ENCODE measurements at places on chromosomes 1 and 21.

- DNase-seq, result no peak
Observed at GRCh38 chr21:17786071-17786850, 32.9 kb downstream of the C21orf91 start.

DNA sequence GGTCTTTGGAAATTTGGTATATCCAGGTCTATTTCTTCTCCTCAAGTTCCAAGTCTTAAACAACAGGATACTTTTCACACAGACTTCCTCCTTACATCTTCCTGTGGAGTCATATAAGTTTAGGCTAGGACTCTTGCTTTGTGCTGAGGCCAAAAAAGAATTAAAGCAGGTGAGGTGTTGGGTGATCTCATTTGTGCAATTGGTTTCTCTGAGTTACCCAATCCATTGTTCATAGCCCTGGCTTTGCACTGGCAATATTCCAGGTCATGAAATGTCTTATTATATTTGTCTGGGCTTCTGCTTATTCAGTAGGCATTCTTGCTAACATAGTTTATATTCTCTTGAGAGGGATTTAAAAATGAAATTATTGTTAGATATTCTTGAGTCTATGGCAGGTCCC, 14.1 kb upstream of the KIAA0040 start:
- no peak for DNase-seq

DNA sequence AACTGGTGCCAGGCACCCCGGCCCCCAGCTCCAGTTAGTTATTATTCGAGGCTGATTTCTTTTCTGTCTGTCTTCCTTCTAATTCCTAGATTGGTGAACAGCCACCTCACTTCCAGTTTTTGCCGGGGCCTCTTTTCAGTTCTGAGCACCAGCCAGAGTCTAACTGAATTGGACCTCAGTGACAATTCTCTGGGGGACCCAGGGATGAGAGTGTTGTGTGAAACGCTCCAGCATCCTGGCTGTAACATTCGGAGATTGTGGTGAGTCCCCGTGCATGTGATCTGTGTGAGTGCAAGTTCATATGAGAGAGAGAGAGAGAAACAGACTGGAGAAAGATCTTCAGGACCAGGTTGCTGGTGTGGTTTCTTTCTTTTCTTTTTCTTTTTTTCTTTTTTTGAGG, 13.5 kb downstream of the NLRP3 start:
- no peak for DNase-seq

DNA sequence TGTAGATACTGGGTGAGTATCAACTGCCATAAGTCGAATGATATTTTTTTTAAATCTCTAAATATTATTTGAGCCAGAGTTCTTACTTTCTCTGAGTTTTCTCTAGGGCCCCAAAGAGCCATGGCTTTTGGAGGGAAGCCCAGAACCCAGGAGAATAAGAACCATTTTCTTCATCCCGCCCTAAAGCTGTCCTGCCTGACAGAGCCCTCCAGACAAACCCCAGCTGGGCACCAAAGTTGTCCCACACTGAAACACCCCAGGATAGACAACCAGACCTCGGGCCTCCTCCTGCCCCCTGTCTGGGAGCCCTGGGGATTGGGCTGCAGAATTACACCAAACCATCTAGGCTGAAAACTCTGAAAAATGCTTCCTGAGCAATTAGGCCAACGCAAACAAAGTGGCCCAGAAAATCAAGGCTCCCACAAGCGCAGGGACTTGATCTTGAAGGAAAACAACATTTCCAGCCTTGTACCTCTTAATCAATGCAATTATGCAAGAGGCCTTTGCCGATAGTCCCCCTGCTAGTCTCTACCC, 113.1 kb downstream of the RRAGC start:
- no peak for DNase-seq

- DNase-seq, result no peak
Observed at GRCh38 chr1:182206626-182207239, 145.2 kb upstream of the ZNF648 start.

DNA sequence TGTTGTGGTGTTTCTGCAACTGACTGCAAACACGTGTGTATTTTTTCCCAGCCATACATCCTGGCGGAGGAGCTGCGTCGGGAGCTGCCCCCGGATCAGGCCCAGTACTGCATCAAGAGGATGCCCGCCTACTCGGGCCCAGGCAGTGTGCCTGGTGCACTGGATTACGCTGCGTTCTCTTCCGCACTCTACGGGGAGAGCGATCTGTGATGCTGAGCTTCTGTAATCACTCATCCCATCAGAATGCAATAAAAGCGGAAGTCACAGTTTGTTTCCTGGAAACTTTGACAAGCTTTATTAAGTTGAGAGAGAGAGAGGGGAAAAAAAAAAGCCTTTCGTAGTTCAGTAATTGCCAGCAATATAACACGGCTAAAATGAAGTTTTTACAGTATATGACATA, 32.7 kb upstream of the MTR start:
- DNase-seq, result no peak

GRCh38 chr1:193406901-193407300, 220.5 kb upstream of the B3GALT2 start:
- DNase-seq, result peak; percentile 42

DNA sequence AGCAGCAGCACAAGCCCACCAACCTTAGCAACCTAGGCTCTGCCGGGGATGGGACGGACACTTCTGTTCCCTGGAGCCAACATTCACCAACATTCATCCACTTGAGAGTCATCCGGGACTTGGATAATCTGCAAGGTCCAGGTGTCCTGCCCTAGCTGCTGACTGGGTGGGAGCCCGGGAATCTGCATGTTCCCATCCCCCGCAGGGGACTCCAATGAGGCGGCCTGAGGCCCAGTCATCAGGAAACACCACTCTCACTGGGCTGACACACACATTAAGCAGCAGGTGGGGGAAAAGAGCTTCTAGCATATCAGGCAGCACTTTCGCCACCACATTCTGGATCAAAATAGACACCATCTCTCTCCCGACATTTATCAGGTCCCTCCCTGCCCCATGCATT, 38.4 kb upstream of the CCSAP start:
- DNase-seq, result no peak

DNA sequence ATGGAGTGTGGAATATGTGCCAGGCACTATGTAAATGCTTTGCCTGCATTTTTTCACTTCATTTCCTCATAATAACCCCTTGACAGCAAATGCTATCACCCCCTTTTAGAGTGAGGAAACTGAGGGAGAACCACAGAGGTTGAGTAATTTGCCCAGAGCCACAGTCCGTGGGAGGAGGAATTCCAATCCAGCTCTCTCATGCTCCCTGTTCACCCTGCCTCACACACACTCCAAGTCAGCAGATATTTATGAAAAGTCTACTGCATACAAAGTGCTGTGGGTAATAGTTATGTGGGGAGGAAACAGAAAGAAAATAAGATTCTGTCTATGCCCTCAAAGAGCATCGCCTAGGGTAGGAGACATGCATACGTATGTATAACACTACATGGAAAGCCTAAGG, 30.9 kb upstream of the RBM15 start:
- DNase-seq, result no peak

DNA sequence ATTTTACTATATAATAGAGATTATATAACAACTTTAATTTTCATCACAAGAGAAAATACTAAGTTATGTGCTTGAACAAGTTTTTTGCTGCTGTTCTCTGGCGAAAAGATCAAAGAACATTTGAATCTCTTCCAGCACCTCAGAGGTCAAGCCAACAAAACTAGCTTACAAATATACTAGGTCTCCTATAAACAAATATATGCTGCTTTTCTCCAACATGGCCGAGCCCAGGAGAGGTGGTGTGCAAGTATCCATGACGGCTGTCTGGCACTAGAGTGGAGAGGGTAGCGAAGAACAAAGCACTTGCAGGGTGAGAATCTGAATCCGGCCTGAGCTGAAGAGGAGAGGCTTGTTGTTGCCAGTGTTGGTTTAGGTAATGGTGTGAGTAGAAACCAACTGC, 7.5 kb upstream of the FMO3 start:
- no peak for DNase-seq

GRCh38 chr1:48728584-48728983, 48.1 kb downstream of the BEND5 start:
- no peak for DNase-seq

DNA sequence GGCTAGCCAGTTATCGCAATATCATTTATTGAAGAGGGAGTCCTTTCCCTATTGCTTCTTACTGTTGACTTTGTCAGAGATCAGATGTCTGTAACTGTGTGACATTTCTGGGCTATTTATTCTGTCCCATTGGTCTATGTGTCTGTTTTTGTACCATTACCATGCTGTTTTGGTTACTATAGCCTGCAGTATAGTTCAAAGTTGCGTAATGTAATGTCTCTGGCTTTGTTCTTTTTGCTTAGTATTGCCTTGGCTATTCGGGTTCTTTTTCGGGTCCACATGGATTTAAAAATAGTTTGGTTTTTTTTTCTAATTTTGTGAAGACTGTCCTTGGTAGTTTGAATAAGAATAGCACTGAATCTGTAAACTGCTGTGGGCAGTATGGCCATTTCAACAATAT, 273.7 kb downstream of the SDCCAG8 start:
- no peak for DNase-seq

DNA sequence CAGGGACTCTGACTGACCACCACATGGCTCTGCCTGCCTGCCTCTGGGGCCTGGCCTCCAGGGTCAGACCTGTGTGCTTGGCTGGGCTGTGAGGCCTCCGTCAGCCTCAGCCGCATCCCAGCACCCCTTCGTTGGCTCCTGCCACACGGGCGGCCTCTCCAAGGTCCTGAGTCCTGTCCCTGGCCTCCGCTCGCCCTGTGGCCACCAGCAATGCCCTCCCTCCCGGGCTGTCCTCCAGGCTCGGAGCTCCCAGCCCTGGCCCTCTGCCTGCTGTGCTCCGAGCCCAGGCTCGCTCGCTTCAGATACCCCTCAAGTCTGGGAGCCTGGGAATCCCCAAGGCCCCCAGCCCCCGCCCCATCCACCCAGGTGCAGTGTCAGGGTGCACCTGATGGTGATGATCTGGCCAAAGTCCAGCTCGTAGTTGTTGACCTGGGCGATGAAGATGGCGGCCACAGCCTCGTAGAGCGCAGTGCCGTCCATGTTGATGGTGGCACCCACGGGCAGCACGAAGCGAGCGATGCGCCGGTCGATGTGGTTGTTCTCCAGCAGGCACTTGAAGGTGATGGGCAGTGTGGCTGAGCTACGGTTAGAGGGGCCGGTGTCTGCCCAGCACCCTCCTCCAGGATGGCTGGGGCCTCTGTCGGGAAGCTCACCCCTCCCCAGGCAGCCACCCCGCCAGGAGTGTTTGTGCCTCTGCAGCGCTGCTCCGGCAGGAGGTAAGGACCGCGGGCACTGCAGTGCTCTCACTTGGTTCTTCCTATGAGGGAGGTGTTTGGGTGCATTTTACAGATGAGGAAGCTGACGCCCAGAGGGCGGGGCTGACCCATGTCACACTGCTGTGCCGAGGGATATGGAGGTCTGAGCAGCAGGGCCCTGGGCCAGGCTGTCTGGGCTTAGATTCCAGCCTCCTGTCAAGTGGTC, 28.5 kb downstream of the PODN start:
- DNase-seq, result no peak

DNA sequence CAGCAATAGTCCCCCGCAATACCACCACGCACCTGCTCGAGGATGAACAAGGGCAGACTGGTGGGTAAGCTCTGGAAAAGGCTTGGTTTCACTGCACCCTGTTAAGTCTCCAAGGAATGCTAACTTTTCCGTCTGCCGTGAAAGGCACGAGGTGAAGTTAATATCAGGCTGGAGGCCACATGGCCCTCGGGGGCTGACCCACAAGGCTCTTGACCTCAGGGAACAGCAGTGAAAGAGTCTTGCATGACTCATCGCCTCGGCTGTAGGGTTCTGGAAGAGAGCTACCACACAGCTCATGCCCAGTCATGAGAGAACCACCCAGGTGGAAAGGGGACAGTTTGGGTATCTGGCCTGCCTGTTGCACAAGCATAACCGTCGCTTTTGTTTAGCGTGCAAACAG, 24.7 kb downstream of the SCCPDH start:
- no peak for DNase-seq

DNA sequence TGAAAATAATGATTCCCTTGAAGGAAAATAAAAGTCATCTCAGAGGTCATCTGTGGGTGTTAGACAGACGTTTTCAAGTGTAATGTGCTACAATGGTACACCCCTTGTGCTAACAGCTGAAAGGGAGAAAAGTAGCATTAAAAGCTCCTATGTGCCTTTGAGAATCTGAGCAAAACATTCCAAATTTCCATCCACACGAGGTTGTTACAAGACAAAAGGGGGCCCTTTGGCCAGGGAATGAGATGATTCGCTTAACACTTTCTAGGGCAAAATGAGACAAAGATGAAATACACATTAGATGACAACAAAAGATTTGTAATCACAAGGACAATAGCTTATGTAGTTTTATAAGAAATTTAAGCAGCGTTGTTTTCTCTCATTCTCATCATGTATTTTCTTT, 303.6 kb downstream of the LMX1A start:
- DNase-seq, result no peak

DNA sequence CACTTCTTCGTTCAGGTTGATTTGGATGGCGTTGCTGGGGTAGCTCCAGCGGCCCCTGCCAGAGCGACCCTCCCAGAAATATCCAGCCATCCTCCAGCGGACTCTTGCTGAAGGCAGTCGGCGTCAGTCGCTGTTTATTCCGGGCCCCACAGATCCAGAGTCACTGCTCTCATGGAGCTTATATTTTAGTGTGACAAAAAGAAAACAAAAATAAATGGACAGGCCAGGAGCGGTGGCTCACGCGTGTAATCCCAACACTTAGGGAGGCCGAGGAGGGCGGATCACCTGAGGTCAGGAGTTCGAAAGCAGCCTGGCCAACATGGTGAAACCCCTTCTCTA, 791 bp upstream of the CFAP298 start:
- no peak for DNase-seq

DNA sequence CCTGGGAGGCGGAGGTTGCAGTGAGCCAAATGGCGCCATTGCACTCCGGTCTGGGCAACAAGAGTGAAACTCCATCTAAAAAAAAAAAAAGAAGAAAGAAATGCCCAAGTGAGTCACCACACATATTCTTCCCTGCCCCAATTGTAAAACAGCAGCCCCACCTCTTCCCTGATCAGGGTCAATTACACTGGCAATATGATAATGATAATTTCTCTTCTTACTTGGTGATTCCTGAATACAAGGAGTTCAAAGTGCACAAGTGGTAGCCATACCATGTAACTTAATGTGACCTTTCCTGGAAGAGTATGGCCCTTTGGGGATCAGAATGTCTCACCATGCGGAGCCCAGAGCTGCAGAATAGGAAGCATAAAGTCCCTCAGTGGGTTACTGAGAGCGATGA, 11.8 kb upstream of the CGN start:
- DNase-seq, result no peak

DNA sequence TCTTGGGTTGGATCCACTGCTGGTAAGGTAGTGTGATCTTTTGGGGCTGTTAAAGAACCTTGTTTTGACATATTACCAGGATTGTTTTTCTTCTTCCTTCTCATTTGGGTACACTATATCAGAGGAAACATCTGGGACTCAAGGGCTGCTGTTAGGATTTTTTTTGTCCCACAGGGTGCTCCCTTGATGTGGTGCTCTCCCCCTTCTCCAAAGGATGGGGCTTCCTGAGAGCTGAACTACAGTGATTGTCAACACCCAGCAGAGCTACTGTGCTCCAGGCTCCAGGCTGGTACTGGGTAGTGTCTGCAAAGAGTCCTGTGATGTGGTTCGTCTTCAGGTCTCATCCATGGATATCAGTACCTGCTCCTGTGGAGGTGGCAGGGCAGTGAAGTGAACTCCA, 20.6 kb downstream of the IFI16 start:
- DNase-seq, result no peak
